Activated CD4-positive, alpha-beta memory T cell treated with anti-CD3 and anti-CD28 coated beads, Interleukin-2, amount 10 ng/mL, durations not matched to agents 7 days and 5 days (primary cell): ENCODE measurements at places on chromosomes 2 and 18.

- DNase-seq: no peak
- H3K4me3 ChIP-seq: no peak overlapping the region
- no peak overlapping the region for H3K27ac ChIP-seq
- H3K4me1 ChIP-seq: no peaks in the 10 kb centered on the region
- H3K36me3 ChIP-seq: no peaks in the 10 kb centered on the region
- H3K27me3 ChIP-seq: peaks cover 21% of the 10 kb centered on the region
Measured at GRCh38 chr2:176969642-176970359, 242.8 kb upstream of the HNRNPA3 start.

DNA sequence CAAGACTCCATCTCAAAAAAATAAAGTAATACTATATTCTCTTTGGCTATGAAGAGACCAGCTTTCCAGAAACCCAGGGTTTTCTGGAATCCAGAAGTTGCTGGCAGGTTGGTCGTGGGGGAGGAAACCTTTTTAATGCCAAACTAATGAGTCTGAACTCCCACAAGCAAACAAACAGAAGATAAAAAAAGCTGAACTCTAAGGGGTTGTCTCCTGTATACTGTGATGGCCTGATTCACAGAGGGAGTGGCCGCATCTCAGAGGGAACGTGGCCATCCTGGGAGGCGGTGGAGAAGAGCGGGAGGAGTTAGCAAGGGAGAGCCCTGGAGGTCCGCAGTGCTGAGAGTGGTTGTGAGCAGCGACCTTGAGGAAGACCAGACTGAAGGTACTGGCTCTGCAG lies 36.1 kb downstream of the LIMS1 start:
- no peak for DNase-seq
- no peaks in the 10 kb centered on the region for H3K27me3 ChIP-seq
- H3K4me3 ChIP-seq: no peak overlapping the region
- no peaks in the 10 kb centered on the region for H3K36me3 ChIP-seq
- no peak overlapping the region for H3K27ac ChIP-seq

- H3K36me3 ChIP-seq: no peaks in the 10 kb centered on the region
- DNase-seq: no peak
- no peak overlapping the region for H3K27ac ChIP-seq
Measured at GRCh38 chr18:79657342-79657996, 22.1 kb upstream of the CTDP1 start.

DNA sequence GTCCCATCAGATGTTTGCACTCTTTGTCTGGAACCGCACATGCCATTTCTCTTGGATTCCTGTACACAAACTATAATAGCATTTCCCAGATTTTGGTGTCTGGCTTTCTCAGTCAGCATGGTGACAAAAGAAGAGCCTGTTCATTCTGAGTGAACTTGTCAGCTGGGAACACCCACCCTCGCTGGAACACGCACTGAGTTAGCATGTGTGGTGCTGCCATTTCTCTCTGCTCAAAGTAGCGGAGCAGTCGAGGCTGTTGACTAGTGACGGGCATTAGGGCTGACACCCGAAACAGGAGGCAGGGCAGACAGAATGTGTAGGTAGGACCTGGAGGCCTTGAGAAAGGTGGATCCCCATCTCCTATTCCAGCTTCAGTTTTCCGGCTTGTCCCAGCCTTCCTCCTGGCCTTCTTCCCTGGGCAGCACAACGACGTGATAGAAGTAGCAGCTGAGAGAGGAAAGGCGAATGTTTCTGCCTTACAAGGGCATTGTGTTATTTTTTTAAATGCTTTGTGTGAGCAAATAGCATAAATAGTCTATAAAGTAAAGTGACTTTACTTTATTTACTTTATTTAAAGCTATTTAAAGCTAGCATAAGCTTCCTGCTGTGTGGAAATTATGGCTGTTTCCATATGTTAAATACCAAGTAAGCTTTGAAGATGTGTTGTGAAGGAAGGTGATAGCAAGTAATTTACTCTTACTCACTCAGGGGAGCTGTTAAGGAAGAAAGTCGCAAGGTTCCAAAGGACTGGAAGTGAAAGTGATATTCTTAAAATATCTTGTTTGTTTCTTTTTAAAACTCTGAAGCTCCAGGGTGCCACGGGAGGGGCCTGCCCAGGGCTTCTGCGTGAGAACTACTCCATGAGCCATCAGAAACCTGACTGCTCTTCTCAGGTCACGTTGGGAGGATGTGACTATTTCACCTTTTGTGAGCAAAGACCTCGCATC lies 272.6 kb downstream of the NEDD4L start:
- H3K27ac ChIP-seq: no peak overlapping the region
- H3K4me3 ChIP-seq: no peak overlapping the region
- H3K27me3 ChIP-seq: peaks cover 6% of the 10 kb centered on the region
- peaks cover 27% of the 10 kb centered on the region for H3K4me1 ChIP-seq

- H3K4me3 ChIP-seq: no peak overlapping the region
- no peak for DNase-seq
- no peaks in the 10 kb centered on the region for H3K4me1 ChIP-seq
- H3K36me3 ChIP-seq: no peaks in the 10 kb centered on the region
- H3K27me3 ChIP-seq: no peaks in the 10 kb centered on the region
- H3K27ac ChIP-seq: no peak overlapping the region
Measured at GRCh38 chr18:61245276-61245675, 88.0 kb upstream of the CDH20 start.

DNA sequence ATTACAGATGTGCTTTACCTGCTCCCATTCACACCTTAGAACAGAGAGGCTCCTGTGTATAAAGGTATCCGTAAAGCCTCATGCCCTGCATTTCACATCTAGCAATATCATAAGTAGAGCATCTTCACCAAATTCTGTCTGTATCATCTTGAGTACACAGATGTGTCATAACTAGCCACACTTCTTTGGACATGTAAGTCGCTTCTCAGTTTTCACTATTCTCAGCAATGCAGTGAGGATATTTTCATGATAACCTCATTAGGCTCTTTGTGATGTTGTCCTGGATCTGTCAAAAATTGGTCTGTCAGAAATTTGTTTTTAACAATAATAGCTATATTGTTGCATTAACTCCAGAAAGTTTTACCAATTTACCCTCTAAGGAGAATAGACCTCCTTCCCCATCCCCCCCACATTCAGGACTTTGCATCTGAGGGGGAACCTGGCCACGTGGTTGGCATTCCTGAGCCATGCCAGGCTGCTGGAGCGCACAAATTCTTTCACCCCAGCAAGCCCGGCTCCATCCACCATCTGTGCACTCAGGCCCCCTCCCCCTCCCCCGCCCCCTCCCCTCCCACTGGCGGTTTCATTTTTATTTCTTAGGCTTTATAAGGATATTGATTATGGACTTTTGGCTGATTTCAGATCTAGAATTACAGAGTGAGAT lies 34.1 kb downstream of the AGAP1 start:
- H3K27me3 ChIP-seq: peaks cover 2% of the 10 kb centered on the region
- no peak overlapping the region for H3K4me3 ChIP-seq
- no peaks in the 10 kb centered on the region for H3K4me1 ChIP-seq

- no peaks in the 10 kb centered on the region for H3K36me3 ChIP-seq
- no peak for DNase-seq
- H3K4me1 ChIP-seq: no peaks in the 10 kb centered on the region
- H3K27me3 ChIP-seq: peaks cover 5% of the 10 kb centered on the region
- no peak overlapping the region for H3K4me3 ChIP-seq
- no peak overlapping the region for H3K27ac ChIP-seq
Measured at GRCh38 chr2:180890781-180891180, 89.6 kb upstream of the UBE2E3 start.

DNA sequence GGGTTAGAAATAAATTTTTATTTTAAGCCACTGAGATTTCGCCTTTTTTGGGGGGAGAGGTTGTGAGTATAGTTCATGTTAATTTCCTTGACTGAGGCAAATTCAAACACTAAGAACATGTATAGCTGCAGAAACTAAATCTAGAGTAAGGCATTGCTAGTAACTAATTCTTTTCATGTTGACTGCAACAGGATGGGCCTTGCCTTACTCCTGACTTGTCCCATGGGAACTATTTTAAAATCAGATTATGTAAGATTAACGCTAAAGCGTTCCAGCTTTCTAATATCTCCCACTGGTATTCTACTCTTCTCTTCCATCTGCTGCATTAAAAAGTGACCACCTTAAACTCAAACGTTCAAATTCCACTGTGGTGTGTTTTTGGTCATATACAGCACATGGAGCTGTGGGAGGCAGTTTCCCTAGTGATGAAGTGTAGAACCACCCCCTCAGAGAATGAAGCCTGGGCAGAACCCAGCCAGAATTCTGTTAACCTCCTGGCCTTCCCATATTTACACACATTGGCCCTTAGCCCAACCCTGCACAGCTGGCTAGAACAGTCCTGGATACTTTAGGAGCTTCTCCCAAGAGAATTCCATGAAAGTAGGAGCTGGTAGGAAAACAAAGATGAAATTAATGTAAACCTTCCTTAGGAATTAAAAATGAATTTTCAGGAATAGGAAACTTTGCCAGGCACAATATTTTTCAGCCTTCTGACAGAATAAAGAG lies 687.8 kb downstream of the SLC4A3 start:
- no peaks in the 10 kb centered on the region for H3K4me1 ChIP-seq
- H3K27me3 ChIP-seq: no peaks in the 10 kb centered on the region

DNA sequence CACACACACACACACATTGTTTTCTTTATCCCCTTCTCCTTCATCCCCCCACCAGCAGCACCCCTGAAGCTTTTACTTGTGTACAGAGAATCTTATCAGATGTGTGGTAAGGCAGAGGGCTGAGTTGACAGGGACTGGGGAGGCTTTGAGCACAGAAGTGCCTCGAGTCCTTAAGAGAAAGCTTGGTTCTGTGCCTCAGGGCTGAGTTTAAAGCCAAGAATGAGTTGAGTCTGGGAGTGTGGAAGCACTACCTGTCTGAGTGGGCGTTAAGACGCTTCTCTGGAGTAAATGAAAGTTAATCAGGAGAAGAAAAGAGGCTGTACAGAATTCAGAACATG lies 2.7 kb downstream of the ID2 start:
- peak overlapping the region; percentile 96 for H3K4me3 ChIP-seq
- peaks cover 4% of the 10 kb centered on the region for H3K27me3 ChIP-seq
- DNase-seq: peak; percentile 61
- H3K4me1 ChIP-seq: peaks cover 16% of the 10 kb centered on the region
- H3K27ac ChIP-seq: peak overlapping the region; percentile 96

- H3K4me1 ChIP-seq: peaks cover 18% of the 10 kb centered on the region
- H3K27ac ChIP-seq: no peak overlapping the region
- H3K36me3 ChIP-seq: peaks cover 3% of the 10 kb centered on the region
- DNase-seq: no peak
- H3K27me3 ChIP-seq: peaks cover 50% of the 10 kb centered on the region
Measured at GRCh38 chr2:42792087-42792582, 248 bp downstream of the HAAO start.

- peaks cover 55% of the 10 kb centered on the region for H3K36me3 ChIP-seq
- peaks cover 12% of the 10 kb centered on the region for H3K4me1 ChIP-seq
- no peak overlapping the region for H3K27ac ChIP-seq
- no peaks in the 10 kb centered on the region for H3K27me3 ChIP-seq
- no peak overlapping the region for H3K4me3 ChIP-seq
- no peak for DNase-seq
Measured at GRCh38 chr2:157363612-157364101, 38.0 kb upstream of the ERMN start.

GRCh38 chr2:226059961-226060627 lies 660.6 kb downstream of the NYAP2 start:
- no peak for DNase-seq
- H3K36me3 ChIP-seq: no peaks in the 10 kb centered on the region
- H3K4me3 ChIP-seq: no peak overlapping the region
- no peaks in the 10 kb centered on the region for H3K4me1 ChIP-seq
- H3K27me3 ChIP-seq: no peaks in the 10 kb centered on the region
- no peak overlapping the region for H3K27ac ChIP-seq
